Left lobe of liver (tissue), 2 donors: ENCODE measurements at places on chromosomes 2 and 18. TPM values are rescaled to one million over a fixed set of nuclear protein-coding genes. Genes with fewer than 3 reads are reported as not detected.

The ANO7 gene
- total RNA-seq: 1.3 TPM

The PRPF40A gene
- 31.3 TPM for total RNA-seq

- DNase-seq: no peak
Observed at GRCh38 chr2:131125195-131125757, 20.1 kb downstream of the PLEKHB2 start.

- DNase-seq: peak; percentile 59
Observed at GRCh38 chr2:178484245-178485041, 4.2 kb downstream of the PLEKHA3 start.
